ENCODE measurements at places on chromosomes 11 and 22. TPM values are rescaled to one million over a fixed set of nuclear protein-coding genes. Genes with fewer than 3 reads are reported as not detected.

GRCh38 chr11:73869332-73869949 lies 7.2 kb downstream of the COA4 start:
- no peak for DNase-seq

DNA sequence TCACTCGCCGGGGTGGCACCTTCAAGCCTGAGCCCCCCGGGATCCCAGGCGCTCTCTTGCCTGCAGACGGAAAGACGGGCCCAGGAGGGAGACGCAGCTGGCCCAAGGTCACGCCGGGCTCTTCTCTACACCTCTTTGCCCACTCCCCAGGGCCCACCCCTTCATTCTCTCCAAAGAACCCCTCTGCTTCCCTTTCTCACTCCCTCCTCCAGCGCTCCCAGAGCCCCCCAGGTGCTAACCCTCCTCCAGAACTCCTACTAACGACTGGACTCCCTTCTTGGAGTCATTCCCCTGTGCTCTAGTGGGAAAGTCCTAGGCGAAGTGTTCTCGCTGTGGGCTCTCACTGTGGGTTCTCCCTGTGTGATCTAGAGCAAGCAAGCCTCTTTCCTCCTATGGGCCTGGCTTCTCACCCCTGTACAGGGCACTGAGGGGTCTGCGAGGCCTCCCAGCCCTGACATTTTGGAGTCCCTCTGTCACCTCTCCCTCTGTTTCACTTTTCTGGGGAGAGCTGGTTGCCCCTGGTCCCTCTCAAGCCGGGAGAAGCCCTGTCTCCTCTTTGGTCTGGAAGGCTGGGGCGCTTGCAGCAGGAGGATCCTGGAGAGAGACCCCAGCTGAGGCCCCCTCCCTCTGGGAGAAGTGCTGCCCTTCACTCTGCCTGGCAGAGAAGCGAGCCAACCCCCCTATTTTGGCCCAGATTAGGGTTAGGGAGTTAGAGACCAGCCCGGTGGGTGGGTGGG lies 858 bp downstream of the OAF start:
- no peak for DNase-seq

The OR4C6 gene
- total RNA-seq, result not detected

The KRTAP5-7 gene
- not detected for total RNA-seq

The ARRB1 gene
- 110 TPM for total RNA-seq

The CD3D gene
- 1.5 TPM for total RNA-seq

GRCh38 chr11:111166598-111166997 lies 78.9 kb upstream of the POU2AF2 start:
- no peak for DNase-seq

The PKDREJ gene
- not detected for total RNA-seq

GRCh38 chr11:35515224-35515623 lies 10.2 kb downstream of the PAMR1 start:
- DNase-seq, result no peak

The PRSS23 gene
- 2.7 TPM for total RNA-seq

GRCh38 chr11:27004103-27004502 lies 10.2 kb downstream of the FIBIN start:
- DNase-seq, result no peak

- peak; percentile 78 for DNase-seq
These were observed 4.7 kb upstream of the FAM111B start for GRCh38 chr11:59102259-59102765.

DNA sequence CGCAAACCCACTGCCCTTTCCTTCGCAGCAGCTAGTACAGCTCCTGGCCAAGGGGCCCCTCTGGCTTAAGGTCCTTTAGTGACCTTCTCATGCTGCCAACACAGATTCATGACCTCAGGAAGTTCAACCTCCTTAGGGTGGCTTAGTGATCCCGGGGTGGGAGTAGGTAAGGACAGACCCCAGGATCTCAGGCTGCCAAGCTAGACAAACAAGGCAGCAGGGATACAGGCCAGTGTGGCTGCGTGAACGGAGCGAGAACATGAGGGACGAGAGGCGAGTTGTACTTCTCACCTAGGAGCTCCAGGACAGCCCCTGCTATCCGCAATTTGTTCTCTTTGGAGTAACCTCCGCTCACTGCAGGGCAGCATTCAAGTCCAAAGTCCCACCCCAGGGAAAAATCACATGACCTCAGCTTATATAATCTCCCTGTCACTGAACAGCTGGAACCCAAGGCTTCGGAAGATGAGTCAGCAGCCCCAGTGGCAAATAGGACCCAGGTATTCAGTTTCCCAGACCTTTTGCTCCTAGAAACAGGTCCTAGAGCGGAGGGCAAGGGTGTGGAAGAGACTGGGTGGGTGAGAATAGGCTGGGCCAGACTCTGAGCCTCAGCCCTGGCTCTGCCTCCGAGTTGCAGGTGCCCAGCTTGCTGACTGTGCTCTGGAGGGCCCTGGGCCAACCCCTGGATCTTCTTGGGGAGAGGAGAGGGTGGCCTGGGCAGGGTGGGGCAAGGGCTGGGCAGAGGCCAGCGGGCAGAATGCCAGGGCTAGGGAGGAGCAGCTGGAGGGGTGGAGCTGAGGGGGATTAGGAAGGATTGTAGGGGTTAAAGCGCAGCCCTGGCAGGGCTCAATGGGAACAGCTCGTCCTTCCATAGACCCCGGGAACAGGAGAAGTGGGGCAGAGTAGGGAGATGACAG lies 13.1 kb downstream of the USP2 start:
- no peak for DNase-seq

- no peak for DNase-seq
These were observed 33.4 kb downstream of the MIAT start for GRCh38 chr22:26690654-26691376.

DNA sequence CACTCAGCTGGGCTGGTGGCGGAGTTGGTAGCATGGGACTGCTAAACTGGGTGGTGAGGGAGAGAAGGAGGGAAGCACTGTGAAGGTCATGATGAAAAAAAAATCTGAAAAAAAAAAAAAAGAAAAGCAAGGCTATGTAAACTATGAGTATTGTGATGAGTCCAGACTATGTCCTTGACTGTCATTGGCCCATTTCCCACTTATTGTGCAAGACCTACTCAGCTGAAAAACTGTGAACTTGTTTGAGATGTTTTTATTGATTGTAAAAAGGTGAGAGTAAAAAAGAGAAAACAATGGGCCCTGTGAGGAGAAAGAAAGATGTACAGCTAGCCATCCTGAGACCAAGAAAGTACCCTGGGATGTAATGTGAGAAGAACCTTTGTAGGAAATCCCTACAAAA lies 798.4 kb upstream of the TENM4 start:
- DNase-seq, result no peak

GRCh38 chr11:73003088-73003487 lies 139.0 kb downstream of the FCHSD2 start:
- DNase-seq, result no peak

The KCTD14 gene
- total RNA-seq, result 13.3 TPM

DNA sequence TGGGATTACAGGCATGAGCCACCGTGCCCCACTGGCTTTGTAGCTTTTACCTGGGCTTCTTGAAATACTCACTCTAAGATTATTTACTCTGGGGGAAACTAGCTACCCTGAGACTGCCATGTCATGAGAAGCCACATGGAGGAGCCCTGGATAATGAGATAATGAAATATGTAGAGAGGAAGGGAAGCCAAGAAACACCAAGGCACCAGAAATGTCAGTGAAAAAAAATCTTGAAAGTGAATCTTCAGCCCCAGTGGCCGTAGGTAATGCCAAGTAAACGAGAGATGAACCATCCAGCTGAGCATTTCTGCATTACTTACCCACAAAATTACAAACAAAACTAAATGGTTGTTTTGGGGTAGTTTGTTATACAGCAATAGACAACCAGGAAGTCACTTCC lies 125.6 kb downstream of the APIP start:
- DNase-seq, result peak; percentile 18

DNA sequence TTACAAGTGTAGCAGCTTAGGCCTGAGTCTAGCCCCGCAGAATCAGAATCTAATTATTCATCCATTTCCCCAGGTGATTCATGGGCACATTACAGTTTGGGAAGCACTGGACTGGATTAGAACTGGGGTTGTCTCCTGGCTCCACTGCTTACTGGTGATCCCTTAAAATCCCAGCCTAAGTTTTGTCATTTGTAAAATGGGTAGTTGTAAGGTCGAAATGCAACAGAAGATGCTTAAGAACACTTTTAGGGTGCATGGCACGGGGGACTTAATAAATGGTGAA lies 1.3 kb downstream of the STX3 start:
- no peak for DNase-seq

- peak; percentile 97 for DNase-seq
These were observed 13.8 kb downstream of the PHLDB1 start for GRCh38 chr11:118621071-118621783.

DNA sequence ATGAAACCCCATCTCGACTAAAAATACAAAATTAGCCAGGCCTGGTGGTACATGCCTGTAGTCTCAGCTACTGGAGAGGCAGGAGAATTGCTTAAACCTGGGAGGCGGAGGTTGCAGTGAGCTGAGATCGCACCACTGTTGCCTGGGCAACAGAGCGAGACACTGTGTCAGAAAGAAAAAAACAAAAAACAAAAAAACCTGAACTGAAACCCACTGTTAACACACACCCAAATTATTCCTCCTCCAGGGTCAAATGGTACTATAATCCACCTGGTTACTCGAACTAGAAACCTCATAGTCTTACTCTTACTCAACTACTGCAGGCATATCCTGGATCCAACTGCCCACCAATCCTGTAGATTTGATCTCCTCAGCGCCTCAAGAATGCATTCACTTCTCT lies 35.5 kb downstream of the USP28 start:
- DNase-seq, result no peak

GRCh38 chr22:23496445-23496833 lies 83.7 kb downstream of the IGLL1 start:
- peak; percentile 25 for DNase-seq

GRCh38 chr22:40238425-40239344 lies 61.0 kb downstream of the TNRC6B start:
- peak; percentile 25 for DNase-seq

DNA sequence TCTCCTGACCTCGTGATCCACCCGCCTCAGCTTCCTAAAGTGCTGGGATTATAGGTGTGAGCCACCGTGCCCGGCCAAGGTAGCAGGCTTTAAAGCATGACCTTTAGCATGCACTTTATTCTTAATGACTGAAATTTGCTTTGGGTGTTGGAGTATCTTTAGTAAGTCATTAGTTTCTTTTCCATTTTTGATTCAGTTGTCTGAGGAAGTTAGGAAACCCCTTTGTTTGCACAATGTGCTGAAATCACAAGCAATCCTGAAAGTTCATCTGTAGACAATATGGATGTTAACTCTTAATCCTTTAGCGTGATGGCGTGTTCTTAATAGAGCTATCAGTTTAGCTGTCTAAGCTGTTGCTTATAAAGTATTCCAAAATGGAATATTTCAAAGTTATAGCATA lies 16.8 kb downstream of the SDHD start:
- no peak for DNase-seq

DNA sequence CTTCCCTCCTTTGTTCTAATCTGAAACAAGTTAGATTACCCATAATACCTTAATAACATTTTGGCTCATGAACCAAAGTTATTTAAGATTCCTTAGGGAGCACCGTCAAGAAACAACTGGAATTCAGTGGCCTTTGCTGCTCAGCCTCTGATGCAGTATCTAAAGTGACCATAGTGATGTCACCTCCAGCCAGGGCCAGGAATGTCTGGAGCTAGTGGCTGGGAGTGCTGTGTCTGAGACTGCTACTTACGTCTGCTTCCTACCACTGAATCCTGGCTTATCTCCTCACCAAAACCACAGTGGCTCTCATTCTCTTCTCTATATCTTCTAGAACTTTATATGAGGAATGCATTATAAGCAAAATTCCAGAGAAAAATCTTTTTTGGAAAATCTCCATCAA lies 658.0 kb downstream of the DLG2 start:
- no peak for DNase-seq

GRCh38 chr11:120899720-120900119 lies 124.2 kb upstream of the TBCEL start:
- no peak for DNase-seq

The CSF2RB gene
- total RNA-seq, result not detected

DNA sequence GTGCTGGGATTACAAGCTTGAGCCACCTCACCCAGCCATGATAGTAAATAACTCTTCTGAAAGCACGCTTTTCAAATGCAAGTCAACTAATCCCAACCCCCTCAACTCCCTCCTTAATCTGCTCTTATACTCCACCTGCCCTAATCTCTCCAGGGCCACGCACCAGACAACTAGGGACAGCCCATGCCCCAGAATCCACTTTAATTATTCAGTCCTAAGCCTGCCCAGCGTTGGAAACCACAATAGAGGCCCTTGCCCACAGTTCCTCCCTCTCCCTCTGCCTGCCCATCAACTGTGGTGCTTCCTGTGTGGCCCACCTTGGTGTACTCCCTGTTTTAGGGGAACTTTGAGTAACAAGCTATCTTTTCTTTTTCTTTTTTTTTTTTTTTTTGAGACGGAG lies 2.7 kb upstream of the VPREB3 start:
- no peak for DNase-seq

- no peak for DNase-seq
These were observed 619.0 kb upstream of the ARHGAP42 start for GRCh38 chr11:100068116-100068515.

DNA sequence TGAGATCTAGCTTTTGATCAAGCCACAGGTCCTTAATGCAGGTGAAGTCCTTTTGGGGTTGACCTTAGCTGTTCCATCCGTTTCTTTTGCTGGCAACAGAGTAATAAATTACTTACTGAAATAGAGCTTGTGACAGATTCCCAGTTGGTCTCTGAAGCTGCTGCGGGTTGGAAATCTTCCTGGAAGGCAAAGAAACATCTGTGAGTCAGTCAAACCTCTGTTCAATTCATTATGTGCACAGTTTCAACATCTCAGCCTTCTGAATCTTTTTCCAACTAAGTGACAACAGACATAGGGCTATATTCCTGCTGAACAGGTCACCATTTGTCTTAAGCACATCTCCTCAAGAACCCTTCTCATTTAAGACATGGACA lies 88.9 kb upstream of the DDI1 start:
- no peak for DNase-seq

GRCh38 chr22:30212996-30213441 lies 33.5 kb downstream of the LIF start:
- no peak for DNase-seq

- no peak for DNase-seq
These were observed 80.2 kb downstream of the TBC1D22A start for GRCh38 chr22:46842606-46843005.

- DNase-seq, result no peak
These were observed 3.6 kb downstream of the CCDC85B start for GRCh38 chr11:65894034-65894591.

- DNase-seq, result no peak
These were observed 11.4 kb upstream of the APOL3 start for GRCh38 chr22:36171941-36172340.

GRCh38 chr11:16280256-16280682 lies 76.1 kb downstream of the SOX6 start:
- no peak for DNase-seq

GRCh38 chr11:13098063-13098462 lies 88.9 kb downstream of the RASSF10 start:
- peak; percentile 29 for DNase-seq

All from H7 (cell line).